ENCODE measurements at places on chromosomes 1 and 21.
A peak's percentile ranks its signal among the peaks of the same experiment; 100 is the strongest.

- no peak for DNase-seq
Observed at GRCh38 chr1:19074902-19075721, 118.6 kb upstream of the IFFO2 start.

GRCh38 chr1:167171286-167171929, 49.3 kb upstream of the POU2F1 start:
- DNase-seq: peak; percentile 40

GRCh38 chr1:79190074-79190473, 183.5 kb upstream of the ADGRL4 start:
- peak; percentile 9 for DNase-seq

DNA sequence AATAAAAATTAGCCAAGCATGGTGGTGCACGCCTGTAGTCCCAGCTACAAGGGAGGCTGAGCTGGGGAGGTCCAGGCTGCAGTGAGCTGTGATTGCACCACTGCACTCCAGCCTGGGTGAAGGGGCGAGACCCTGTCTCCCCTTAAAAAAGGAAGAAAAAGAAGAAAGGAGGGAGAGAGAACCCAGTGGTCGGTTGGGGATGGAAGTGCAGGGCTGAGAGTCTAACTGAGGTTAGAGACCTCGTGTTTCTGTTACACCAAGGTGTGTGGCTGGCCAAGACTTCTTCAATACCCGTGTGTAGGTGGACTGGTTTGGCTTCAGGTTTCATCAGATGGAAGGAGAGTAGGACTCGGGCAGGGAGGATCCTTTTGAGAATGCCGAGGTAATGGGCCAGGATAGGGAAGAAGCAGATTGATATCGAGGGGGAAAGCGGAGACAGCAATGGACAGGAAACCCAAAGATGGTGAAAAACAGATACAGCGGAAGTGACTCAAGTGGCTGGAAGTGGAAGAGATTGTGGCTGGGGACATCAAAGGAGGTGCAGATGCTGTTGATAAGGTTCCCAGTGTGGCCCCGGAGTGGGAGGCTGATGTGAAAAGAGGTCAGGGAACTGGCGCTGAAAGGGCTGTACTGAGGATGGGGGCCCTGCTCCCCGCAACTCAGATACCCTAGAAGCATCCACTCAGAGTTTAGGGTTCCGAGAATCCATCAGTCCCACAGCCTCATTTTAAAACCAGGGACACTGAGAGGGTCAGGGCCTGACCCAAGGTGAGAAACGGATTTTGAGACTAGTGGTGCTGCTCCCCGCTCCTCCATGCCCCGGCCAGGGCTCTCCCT, 681 bp upstream of the UBXN10 start:
- no peak for DNase-seq

DNA sequence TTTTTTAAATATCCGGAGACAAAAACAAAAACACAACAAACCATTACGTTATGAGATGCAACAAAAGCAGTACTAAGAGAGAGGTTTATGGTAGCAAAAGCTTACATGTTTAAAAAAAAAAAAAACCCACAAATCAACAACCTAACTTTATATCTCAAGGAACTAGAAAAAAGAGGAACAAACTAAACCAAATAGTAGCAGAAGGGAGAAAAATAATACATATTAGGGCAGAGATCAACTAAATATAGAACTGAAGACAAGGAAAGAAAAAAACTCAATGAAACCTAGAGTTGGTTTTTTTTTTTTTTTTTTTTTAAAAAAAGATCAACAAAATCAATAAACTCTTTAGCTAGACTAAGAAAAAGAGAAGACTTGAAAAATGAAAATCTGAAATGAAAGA, 34.9 kb downstream of the ZNF644 start:
- no peak for DNase-seq

- DNase-seq: no peak
Observed at GRCh38 chr21:38915546-38915945, 109.8 kb downstream of the ETS2 start.

DNA sequence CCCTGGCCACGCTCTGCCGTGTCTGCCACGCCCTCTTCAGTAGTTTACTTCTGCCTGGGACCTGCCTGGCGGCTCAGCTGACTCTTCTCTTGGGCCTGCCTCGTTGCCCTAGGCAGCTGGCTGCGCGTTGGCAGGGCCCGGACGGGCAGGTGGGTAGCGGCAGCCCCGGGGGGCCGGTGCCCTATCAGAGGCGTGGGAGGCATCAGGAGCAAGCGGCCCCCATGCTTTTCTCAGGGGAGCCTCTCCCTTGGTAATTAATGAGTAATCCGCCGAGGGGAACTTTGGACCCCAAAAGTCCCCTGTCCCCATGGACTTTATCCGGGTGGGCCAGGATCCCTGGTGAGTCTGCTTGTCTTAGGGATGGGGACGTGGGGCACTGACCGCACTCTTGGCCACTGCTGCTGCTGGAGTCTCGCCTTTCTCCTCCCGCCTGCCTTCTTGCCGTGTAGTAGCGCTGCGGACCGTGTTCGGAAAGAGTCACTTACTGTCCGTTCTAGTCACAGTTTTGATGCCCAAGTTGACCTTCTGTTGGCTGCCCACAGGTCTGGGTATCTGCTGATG, 22.7 kb downstream of the SKI start:
- DNase-seq: no peak

- no peak for DNase-seq
Observed at GRCh38 chr1:40239626-40240025, 8.1 kb upstream of the TMCO2 start.

- no peak for DNase-seq
Observed at GRCh38 chr1:186244825-186245224, 130.2 kb downstream of the TPR start.

DNA sequence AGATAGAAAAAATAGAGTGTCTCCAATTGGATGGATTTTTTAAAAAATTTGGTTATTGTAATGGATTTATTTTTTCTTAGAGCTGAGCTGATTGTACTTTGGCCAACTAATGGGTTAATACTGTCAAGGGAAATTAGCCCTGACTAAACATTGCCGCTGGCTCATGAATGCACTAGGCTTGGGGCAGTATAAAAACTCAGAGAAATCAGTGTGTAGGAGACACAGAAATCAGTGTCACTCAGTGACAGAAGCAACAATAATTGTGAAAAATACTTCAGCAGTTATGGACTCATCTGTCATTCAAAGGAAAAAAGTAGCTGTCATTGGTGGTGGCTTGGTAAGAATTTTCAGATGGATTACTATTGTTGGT, at the start of gene KMO:
Gene KMO, plus strand, starts transcription at position 217 of the 370 bp plus-strand sequence. Its CDS starts 67 bp downstream, at position 284.
- peak; percentile 26 for DNase-seq

DNA sequence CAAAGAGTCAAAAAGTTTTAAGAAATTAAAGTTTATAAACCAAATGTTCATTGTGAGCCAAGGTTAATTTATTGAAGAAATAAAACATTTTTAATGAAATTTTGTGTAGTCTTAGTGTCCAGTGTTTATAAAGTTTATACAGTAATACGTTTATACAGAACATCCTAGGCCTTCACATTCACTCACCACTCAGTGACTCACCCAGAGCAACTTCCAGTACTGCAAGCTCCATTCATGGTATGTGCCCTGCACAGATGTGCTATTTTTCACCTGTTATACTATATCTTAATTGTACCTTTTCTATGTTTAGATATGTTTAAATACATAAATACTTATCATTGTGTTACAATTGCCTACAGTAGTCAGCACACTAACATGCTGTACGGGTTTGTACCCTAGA, 33.6 kb downstream of the TYW3 start:
- DNase-seq: no peak

GRCh38 chr1:221910222-221910621, 168.3 kb upstream of the DUSP10 start:
- no peak for DNase-seq

GRCh38 chr1:43760745-43761317, 53.5 kb downstream of the ST3GAL3 start:
- no peak for DNase-seq

DNA sequence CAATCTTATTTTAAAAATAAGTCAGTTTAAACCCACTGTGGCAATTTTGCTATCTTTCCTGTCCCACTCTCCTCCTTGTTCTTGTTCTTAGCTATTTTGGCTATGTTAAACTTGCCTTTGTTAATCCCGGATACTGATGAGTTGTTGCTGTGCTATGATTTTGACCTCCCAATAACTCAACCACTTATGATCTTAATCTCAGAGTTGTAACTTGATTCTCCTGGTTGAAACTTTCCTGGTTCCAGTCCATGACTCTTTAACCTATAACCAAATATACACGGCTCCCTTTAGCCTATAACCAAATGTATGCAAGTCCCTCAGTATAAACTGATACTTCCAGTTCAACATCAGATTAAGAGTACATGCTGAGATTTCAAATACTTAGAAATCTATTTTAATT, 15.6 kb upstream of the ACADM start:
- peak; percentile 12 for DNase-seq

- DNase-seq: no peak
Observed at GRCh38 chr1:235595079-235595478, 54.5 kb downstream of the GNG4 start.

DNA sequence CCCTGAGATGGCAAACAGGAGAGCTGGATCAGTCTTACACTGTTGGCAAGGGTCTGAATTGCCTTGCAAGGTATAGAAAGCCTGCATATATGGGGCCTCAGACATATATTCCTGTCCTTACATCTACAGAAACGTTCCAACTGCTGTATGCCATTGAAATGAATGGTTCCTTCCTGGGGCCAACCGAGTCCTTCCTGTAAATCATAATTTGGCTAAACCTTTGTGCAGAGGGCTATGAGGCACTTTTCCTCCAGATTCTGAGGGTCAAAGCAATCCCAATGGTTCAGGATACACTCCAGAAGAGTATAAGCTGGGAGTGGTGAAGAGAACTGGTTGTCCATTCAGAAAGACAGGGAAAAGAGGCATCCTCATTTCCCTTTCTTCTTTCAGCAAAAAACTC, 190.5 kb downstream of the PTPRC start:
- DNase-seq: no peak

- DNase-seq: no peak
Observed at GRCh38 chr1:158149175-158149574, 31.5 kb upstream of the CD1D start.

- no peak for DNase-seq
Observed at GRCh38 chr1:101199637-101199982, 37.2 kb upstream of the S1PR1 start.

GRCh38 chr1:221699978-221700519, 41.8 kb downstream of the DUSP10 start:
- DNase-seq: no peak

GRCh38 chr1:239662950-239663349, 276.6 kb downstream of the CHRM3 start:
- no peak for DNase-seq

DNA sequence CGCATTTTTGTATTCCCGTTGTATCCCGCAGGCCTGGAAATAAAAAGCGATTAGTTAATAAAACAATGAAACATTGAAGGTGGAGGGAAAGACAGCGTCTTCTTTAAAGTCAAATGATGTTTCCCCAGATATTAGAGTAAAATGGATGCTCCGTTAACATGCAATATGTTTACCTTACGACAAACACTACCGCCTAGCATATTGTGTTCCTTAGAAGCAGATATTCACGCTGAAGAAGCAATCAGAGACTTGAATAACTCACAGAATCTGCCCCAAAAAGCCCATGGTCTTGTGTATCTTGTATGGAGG, 583 bp upstream of the B4GALT3 start:
- no peak for DNase-seq

DNA sequence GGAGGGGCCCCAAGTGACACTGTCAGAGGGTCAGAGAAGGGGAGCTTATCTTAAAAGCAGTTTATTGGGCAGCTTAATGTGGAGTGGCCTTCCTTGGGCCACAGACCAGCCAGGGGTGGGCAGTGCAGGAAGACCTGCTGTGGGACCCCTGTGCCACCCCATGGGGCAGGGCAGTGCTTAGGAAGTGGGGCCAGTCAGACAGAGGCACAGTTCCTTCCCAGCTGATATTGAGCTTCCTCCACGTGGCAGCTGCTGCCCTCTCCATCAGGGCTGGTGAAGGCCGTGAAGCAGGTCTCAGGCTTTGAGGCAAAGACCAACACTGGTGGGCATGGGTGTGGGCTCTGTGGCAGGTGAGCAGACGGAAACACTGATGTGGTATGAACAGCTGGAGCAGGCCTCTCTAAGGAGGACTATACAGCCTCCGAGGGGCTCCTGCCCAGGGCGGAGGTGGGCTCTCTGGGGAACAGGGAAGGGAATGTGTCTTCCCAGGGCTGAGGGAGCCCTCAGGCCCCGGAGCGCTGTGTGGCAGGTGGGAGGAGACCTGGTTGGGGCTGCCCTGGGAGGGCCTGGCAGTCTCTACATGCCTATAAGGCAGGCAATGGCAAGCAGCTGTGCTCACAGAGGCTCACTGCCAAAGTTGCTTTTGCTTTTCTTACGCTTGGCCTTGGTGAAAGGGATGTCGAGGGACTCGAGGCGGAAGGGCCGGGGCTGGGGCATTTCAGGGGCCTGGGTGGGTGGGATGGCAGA, 3.0 kb upstream of the DDOST start:
- DNase-seq: no peak

- peak; percentile 11 for DNase-seq
Observed at GRCh38 chr21:25412100-25412499, 195.2 kb downstream of the MRPL39 start.

DNA sequence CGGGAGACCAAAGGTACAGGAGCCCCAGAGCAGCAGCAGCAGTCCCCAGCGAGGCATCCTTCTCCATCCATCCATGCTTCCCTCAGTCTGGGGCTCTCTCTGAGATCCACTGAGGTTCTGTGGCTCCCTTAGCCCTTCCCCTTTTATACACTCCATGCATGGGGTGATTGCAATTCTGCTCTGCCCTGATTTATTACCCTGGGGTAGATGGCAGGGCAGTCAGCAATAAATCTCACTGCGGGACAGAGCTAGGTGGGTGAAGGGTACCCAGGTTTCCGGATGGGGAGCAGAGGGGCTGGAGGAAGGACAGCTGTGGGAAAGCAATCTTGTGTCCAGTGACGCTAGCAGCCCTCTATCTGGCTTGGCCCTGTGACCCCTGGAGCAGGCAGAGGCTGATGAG, at the start of gene REN:
Gene REN, minus strand, starts transcription at position 119 of the 400 bp plus-strand sequence. Its CDS starts 44 bp downstream, at position 75.
- no peak for DNase-seq

- peak; percentile 36 for DNase-seq
Observed at GRCh38 chr1:74714429-74715235, 18.2 kb downstream of the CRYZ start.

DNA sequence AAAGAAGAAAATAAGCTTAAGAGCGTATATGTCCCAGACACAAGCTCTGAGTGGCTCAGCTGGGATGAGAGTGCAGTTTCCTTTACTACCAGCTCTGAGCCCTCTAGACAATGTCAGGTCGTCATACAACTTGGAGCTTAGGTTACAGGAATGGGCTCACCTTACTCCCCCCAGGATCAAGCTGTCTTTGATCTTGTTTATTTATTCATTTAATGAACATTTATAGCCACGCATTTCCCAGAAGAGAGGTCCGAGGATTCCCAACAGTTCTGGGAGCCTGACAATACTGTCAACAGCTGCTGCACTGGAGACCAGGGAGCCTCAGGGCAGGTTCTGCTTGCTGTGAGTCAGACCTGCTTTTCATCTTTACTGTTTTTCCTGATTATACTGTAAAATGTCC, 378.9 kb downstream of the PLPP3 start:
- DNase-seq: no peak

DNA sequence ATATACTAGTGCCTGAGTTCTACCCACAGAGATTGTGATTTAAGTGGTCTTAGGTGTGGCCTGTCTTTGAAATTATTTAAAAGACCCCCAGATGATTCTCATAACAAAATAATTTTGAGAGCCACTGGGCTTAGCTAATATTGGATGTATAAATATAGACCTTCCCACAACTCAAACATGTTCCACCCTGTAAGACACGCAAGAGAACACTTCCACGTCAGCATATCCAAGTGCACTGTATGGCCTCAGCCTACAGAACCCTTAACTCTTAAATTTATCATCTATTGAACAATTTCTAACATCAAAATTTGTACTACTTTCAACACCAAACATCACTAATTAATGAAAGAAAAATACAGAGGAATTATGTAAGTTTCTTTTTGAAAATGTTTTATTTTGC, 2.5 kb downstream of the FAM177B start:
- no peak for DNase-seq

GRCh38 chr21:38142224-38142623, 114.6 kb upstream of the KCNJ15 start:
- no peak for DNase-seq
